ENCODE measurements at places on chromosomes 16 and 17.

DNA sequence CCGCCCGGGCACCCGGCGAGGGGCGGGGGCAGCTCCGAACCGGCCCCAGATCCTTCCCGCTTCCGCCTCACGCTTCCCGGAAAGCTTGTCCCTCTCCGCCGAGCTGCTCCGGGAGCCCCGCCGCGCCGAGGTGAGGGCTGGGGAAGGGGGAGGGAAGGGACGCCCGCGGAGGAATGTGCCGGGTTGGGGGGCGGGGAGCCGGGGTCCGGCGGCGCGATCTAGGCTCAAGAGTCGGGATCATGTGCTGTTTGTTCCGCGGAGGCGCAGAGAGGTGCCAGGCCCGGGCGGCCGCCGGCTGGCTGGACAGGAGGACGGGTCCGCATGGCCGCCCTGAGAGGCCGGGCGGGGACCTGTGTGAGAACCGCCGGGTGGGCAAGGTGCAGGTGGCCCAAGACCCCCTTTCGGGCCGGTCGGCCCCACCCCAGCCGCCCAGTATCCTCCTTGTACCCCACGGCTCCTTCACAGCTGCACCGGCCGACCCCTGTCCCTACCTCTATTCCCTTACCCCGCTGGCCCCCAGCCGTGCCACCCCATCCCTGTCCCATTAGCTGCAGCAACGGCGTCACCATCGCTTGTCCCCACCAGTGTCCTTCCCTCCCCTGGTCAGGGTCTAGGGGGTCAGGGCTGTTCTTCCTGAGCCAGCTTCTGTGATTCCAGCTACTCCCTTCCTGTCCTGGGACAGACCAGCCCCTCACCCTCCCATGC is 429 bp downstream of the KIF1C start:
- DNase-seq = no peak

DNA sequence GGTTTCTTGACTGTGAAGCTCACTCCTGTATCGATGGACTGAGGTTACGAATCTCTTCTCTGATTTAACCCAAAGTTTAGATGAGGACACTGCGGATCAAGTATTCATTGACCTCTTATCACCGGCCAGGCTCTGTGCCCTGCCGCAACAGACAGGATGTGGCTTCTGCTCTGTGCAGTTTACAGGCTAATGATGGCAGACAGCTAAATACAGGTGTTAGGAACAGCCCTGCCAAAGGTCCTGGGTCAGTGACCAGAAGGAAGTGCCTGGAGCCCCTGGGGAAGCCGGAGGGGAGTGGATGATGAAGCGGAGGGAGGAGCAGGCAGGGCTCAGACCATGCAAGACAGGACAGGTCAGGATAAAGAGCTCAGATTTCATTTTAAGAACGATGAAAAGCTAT is 44.4 kb downstream of the HAPSTR1 start:
- no peak for DNase-seq

DNA sequence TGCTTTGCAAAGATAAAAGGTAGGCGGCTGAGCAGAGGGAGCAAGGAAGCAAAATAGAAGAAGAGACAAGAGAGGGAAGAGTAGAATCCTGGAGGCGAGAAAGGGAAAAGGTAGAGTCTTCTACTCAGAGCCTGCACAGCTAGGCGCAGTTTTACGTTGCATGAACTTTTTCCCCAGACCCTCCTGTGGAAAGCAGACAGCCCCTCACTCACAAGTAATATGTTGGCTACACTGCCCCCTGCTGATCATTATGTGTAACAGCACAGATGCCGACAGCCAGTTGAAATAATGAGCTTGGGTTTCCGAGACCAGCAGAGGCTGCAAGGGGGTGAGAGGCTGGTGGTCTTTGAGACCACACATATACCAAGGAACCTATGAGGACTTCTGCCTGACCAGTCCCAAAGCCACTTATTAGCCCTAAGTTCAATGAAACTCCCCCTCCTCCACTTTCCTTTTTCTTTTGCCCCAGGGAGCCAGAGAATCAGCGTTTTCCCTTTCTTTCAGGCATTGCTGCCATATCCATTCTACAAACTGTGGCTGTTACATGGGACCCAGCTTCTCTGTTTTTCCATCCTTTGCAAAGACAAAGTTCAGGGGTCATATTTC is 22.5 kb upstream of the CMTR2 start:
- DNase-seq = no peak

DNA sequence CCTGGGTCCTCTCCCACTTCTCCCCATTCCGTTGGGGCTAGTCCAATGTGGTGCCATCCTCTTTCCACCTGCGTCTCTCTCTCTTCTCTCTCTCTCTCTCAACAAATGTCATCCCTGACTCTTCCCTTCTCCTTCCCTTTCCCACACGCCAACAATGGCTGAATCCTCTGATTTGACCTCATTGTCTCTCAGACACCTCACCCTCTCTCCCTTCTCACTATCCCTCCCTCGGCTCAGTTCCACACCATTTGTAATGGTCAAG is 628 bp upstream of the ZNF18 start:
- no peak for DNase-seq

GRCh38 chr16:27712251-27712711 is 162.3 kb downstream of the KATNIP start:
- no peak for DNase-seq

GRCh38 chr17:19650826-19651225 is 2.3 kb downstream of the ALDH3A2 start:
- DNase-seq = no peak

Data from cortex of kidney (tissue), 1 donor.